CD4-positive, alpha-beta T cell treated with Interferon alpha-2 for 1 hour (primary cell): ENCODE measurements at places on chromosomes 13 and 19.

- DNase-seq: no peak
Measured at GRCh38 chr13:29379281-29379680, 216.2 kb downstream of the SLC7A1 start.

DNA sequence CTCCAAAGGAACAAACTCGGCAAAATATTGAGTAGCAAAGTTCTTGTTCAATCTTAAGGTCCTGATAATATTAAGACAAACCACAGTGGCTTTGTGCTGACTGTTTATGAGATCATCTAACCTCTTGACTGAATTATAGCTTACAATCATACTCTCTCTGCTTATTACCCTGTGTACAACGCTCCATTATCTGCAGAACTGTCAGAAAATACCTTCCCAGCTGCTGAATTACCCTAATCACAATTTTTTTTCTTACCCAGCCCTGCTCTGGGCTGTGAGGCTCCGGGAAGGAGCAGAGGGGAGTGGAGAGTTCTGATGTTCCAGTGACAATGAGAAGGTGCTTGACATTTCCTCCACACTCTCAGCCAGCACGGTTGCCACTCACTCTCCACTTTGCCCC lies 64.8 kb downstream of the DCT start:
- no peak for DNase-seq

DNA sequence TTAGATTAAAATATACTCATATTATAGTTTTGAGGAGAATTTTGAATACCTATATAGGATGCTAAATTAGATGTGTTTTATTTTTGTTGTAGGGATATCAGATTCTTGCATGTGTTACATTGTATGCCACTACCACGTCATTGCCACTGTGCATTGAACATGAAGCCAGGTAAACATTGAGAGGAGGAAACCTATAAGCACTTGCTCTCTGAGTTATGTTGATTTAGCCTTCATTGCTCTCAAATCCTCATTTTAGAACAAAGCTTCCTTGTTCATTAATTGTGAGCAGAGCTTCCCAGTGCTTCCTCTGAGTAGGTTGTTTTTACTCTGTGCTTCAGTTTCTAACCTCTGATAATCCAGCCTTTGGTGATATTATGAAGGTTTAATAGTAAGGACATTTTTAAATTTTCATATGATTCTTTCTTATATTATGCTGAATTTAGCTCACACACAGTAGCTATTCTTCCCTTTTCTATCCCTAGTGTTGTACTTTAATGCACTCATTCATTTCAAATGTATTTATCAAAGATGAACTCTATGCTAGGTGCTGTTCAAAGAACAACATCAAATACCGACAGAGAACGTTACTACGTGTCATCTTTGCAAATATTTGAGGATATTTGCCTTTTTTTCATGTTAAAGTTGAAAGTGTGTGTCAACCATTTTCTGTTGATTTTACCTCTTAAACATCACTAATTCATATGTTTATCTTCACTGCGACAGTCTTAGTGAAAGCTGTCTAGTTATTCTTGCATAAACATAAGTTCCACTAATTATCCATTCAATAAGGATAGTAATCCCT lies 1448.0 kb upstream of the MIR17HG start:
- no peak for DNase-seq

- DNase-seq: no peak
Measured at GRCh38 chr13:105952973-105953290, 582.5 kb downstream of the EFNB2 start.

DNA sequence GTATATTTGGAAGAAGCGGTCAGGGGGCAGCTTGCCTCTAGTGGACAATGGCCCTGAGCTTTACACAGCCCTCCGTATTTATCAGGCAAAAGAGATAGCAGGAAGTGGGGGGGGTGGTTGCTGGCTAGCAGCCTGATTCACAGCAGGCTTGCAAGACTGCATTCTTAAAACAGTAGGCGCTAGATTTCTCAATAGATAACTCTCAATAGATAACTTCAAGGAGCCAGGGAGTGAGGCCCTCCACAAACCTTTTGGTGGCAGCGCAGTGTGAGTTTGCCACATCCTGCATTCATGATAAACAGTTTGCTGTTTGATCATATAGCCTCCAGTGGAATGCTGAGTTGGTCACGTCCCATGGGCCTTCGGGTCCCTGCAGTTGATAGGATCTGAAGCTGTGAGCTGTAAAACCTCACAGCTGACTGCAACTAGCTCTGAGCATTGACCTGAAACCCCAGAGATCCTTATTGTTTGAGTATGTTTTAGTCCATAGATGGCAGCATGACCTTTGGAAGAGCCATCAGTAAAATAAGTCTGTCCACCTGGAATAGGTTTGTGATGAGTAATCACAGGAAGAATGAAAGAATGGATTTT lies 12.2 kb downstream of the FPR3 start:
- DNase-seq: no peak

DNA sequence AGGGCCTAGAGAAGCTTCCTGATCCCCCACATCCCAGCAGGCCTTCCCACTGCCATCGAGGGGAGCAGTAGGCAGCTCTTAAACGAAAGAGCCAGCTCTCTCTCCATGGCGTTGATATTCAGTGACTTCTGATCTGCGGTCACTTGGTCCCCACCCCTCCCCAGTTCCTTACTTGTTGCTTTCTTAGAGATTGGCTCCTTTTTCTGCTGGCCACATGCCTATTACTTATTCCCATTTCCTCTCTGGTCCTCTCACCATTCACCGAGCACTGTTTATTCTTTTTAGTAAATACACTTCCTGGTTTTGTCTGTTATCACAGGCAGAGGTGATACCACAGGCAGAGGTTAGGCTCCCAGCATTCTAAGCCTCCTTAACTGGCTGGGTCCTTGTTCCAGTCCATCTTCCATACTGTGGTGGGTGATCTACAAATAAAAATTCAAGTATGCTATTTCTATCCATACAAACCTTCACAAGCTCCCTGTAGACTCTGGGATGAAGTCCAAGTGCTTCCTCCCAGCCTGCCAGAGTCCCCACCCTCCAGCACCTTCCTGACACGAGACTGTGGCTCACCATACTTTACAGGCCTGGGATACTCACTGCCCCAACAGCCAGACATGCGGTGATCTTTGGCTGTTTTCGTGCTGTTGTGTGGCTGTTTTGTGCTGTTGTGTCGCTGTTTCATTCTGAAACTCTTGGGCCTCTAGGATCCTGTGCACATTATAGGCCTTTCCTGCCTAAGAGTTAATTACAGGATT lies 315.9 kb downstream of the ATP8A2 start:
- no peak for DNase-seq

- DNase-seq: peak; percentile 6
Measured at GRCh38 chr13:81017513-81018152, 676.7 kb upstream of the SPRY2 start.

GRCh38 chr13:82477436-82477835 lies 1404.8 kb downstream of the SLITRK1 start:
- DNase-seq: no peak

- no peak for DNase-seq
Measured at GRCh38 chr13:44373601-44374347, at the start of gene SERP2. TSS of gene SERP2 (plus strand) at chr13:44373824. CDS start at chr13:44374026, 202 bp downstream.

DNA sequence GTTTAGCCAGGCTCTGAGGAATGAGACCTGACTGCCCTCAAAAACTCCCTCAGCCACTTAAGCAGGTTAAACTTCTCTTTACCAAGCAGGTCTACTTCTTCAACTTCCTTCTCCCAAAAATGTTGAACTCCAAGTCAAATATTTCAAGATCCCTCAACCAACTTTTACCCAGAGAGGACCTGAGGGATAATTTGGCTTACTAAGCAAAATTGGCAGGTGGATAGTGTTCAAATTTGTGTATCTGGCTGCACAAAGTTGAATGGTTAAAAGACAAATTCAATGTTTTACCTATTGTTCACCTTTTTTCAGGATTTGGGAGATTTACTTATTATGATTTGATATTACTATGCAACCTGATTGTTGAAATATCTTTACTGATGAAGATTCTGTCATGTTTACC lies 293.0 kb upstream of the SOX21 start:
- DNase-seq: no peak

- DNase-seq: no peak
Measured at GRCh38 chr13:108680011-108680410, 50.6 kb downstream of the MYO16 start.

DNA sequence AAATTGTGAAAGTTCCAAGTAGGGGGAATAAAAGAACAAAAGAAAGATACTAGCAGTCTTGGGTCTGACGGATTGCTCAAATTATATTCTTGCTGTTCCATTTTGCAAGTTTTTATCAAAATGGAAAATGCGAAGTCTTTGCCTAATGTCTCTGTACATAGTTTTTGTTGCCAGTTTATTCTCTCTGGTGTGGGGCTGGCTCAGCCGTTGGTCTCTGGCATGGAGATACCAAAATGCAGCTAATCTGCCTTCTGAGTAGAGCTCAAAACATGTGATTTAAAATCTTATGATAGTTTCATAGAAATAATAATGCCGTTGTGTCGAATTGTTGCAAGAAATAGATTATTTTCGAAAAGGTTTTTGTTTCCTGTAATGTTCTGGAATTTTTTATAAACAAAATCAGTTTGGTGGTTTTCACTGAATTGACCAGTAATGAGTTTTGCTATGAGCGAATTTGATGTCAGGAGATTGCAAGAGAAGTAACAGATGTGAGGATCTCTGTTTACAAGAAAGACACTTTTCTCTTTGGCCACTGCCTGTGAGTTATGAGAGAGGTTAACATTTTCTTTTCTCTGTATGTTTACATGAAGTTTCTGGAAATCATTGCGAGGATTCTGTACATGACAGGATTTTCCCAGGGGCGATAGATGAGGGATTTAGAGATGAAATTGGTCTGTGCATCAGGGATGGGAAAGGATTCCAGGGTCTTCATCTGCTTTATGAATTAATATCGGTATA lies 147.0 kb downstream of the DCT start:
- DNase-seq: no peak

DNA sequence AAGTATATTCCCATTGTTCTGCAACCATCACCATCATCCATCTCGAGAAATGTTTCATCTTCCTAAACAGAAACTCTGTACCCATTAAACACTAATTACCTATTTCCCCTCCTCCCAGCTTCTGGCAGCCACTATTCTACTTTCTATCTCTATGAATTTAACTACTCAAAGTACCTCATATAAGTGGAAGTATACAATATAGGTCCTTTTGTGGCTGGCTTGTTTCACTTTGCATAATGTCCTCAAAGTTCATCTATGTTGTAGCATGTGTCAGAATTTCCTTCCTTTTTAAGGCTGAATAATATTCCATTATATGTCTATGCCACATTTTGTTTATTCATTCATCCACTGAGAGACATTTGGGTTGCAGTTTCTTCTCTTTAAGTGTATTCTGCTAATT lies 159.4 kb downstream of the KCNRG start:
- DNase-seq: no peak

- DNase-seq: no peak
Measured at GRCh38 chr13:62747629-62748028, 1332.0 kb upstream of the PCDH20 start.

GRCh38 chr13:24167666-24168391 lies 7.3 kb downstream of the SPATA13 start:
- DNase-seq: no peak

DNA sequence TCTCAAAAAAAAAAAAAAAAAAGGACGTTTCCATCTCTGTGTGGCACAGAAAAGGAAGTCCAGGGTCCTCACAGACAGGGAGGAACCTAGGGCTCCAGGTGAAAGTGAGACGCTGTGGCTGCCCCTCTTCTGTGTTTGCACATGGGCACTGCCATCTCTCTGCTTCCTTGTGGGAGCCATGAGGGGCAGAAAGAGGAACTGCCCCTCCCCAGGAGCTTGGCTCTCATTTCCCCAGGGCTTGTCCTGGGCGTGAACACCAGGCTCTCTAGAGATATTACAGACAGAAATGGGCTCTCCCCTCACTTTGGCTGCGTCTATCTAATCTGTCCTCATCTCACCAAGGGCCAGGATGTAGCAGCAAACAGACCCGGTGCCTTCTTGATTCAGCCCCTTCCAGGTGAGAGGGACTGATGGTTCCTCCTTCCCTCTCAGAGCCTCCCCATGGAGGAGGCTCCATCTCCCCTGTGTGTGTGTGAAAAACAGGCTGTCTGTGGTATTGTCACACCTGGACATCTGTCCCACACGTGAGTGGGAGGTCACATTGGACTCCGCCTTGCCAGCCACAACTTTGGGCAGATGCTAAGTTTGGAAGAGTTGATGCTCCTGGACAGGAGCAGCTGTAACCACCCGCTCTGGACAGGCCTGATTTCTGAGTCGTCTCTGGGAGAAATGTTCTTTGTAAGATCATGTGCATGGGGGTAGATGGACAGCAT lies 840 bp upstream of the LILRA4 start:
- peak; percentile 9 for DNase-seq

DNA sequence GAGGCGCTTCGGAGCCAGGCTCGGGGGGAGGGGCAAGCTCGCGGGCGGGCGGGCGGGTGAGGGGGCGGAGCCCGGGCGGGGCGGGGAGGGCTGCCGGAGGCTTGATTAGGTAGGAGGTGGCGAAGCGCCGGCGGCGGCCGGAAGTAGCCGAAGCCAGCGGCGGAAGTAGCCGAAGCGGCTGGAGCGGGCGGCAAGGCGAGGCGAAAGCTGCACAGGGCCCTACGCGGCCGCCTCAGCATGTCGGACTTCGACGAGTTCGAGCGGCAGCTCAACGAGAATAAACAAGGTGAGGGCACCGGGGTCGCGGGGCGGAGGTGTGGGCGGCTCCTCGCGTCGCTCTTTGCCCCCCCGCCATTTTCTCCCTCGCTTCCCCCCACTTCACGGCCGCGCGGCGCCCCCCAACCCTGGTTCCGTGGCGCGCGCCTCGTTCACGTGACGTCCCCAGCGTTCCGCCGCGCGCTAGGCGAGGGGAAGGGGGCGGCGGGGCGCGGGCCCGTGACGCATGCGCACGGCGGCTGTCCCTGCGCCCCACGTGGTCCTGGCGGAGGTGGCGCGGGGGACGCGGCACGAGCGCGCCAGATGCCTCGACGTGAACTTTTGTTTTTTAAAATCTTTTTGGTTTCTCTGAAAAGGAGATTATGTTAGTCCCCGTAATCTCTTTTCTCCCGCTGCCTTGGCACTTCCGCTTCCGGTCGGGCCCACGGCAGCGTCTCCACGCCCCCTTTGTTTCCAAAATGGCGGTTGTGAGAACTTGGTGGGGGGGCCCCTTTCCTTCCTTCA lies at the start of gene U2AF2:
Gene U2AF2 (plus strand): TSS at position 168 of the 780 bp plus-strand sequence. CDS start 70 bp downstream, at position 238.
- DNase-seq: peak; percentile 97

- DNase-seq: no peak
Measured at GRCh38 chr13:70666883-70667556, 558.8 kb upstream of the KLHL1 start.

DNA sequence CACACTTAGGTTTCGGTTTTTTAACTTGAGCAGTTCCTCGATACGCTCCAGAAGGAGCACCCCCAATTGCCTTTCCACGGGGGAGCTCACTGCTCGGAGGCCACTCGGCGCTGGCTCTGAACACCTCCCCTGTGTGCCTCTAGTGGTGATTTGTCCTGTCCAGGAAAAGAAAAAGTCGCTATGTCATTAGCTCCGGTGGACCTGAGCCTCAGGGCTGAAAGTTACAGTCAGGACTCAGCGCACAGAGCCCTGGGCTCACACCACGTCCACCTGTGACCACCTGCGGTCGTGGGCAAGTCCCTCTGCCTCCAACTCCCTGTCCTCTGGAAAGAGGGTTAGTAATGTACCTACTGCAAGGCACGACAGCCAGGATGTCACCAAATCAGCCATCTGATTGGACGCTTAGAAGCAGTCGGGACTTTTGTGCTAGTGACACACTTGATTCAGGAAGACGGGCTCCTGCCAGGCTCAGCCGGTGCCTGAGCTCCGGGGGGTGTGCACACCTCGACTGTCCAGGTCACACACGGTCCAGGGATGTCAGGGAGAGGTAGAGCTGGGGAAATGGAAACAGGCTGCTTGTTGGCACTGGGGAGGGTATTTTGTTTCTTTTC lies 3.9 kb upstream of the TMPRSS9 start:
- DNase-seq: no peak
